ENCODE measurements at places on chromosomes 5 and 9. TPM values are rescaled to one million over a fixed set of nuclear protein-coding genes. Genes with fewer than 3 reads are reported as not detected.

CCDC180 gene
- total RNA-seq, result 14.2 TPM

TAF11L6 gene
- total RNA-seq, result not detected

DNA sequence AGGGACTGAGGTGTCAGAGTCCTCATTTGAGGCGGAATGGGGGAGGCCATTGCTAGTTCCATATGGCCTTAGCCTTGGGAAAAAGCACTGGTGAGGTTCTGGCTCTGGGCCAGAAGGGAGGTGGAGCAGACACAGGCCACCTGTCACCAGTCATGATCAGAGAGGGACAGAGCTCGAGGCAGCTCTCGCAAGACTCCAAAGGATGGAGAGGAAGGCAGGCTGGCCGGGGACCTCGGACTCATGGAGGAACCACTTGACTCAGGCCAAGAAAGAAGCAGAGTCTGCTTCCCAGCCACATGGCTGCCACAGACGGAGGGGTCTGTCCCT, 29.2 kb upstream of the NSMF start:
- no peak for DNase-seq
- no peaks in the 10 kb centered on the region for H3K4me1 ChIP-seq
- no peaks in the 10 kb centered on the region for H3K36me3 ChIP-seq
- H3K27me3 ChIP-seq, result no peaks in the 10 kb centered on the region
- no peak overlapping the region for H3K4me3 ChIP-seq

DNA sequence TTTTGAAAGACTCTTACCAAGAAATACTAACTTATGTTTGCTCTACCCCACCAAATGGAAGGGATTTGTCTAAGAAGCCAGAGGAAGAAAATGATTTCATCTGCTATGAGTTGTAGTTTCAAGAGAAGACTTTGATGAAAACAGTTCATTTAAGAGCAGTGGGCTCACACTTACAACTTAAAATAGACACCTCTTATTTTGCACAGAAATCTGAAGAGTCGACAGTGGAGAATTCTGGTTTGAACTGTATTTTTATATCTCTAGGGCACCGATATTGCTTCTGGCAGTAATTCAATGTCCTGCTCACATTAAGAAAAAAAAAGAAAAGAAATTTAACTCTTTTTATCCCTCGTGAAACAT, 1.9 kb upstream of the DAB2 start:
- H3K4me3 ChIP-seq, result no peak overlapping the region
- DNase-seq, result no peak
- no peaks in the 10 kb centered on the region for H3K4me1 ChIP-seq
- H3K27ac ChIP-seq, result no peak overlapping the region
- H3K36me3 ChIP-seq, result no peaks in the 10 kb centered on the region

- H3K4me3 ChIP-seq, result no peak overlapping the region
- DNase-seq, result no peak
- no peaks in the 10 kb centered on the region for H3K36me3 ChIP-seq
- no peaks in the 10 kb centered on the region for H3K4me1 ChIP-seq
- no peaks in the 10 kb centered on the region for H3K27me3 ChIP-seq
- no peak overlapping the region for H3K27ac ChIP-seq
Observed at GRCh38 chr9:92180669-92181181, 65.5 kb upstream of the SPTLC1 start.

RIC1 gene
- 26.3 TPM for total RNA-seq

DNA sequence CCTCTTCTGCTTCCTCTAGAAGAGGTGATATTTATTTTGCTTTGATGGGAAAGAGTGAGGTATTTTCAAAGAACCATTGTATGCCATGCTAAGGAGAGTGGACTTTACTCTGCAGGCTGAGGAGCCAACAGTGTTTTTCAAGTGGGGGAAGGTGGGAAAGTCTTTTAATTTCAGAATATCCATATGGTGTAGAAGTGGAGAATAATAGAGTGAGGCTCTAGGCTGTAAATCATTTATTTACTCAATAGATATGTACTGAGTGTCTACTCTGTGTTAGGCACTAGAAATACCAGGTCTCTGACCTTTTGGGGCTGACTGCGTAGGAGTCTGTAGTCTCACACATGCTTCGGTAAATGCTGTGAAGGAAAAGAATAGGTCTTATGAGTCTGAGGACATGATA, 30.7 kb upstream of the TENT2 start:
- no peaks in the 10 kb centered on the region for H3K4me1 ChIP-seq
- DNase-seq, result no peak
- no peak overlapping the region for H3K27ac ChIP-seq
- no peak overlapping the region for H3K4me3 ChIP-seq
- H3K27me3 ChIP-seq, result no peaks in the 10 kb centered on the region
- no peaks in the 10 kb centered on the region for H3K36me3 ChIP-seq
